Activated CD8-positive, alpha-beta memory T cell treated with anti-CD3 and anti-CD28 coated beads, Interleukin-2, amount 10 ng/mL, durations not matched to agents 7 days and 5 days (primary cell): ENCODE measurements at places on chromosomes 2 and 18. TPM values are rescaled to one million over a fixed set of nuclear protein-coding genes. Genes with fewer than 3 reads are reported as not detected.
A peak's percentile ranks its signal among the peaks of the same experiment; 100 is the strongest.

The GPR148 gene
- not detected for total RNA-seq

The SLC4A3 gene
- total RNA-seq: not detected

The TRABD2A gene
- total RNA-seq: 30.2 TPM

DNA sequence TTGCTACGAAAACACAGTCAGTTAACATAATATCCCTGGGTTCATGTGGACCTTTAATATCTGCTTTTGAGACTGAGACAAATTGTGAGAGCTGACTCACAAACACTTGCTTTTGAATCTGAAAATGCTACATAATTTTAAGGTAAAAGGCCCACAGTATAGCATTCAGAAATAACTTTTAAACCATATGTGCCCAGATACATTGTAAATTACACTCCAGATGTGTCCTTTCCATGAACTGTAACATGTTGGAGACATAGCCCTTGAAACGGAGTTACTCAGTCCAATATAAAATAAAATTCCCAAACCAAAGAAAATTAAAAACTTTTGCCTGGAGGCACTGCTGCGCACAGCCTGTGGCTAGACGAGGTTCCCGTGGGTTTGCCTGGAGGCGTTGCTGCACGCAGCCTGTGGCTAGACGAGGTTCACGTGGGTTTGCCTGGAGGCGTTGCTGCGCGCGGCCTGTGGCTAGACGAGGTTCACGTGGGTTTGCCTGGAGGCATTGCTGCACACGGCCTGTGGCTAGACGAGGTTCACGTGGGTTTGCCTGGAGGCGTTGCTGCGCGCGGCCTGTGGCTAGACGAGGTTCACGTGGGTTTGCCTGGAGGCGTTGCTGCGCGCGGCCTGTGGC lies 131.9 kb upstream of the ALKAL2 start:
- no peaks in the 10 kb centered on the region for H3K36me3 ChIP-seq
- no peak for DNase-seq
- H3K4me3 ChIP-seq: no peak overlapping the region
- H3K4me1 ChIP-seq: peaks cover 5% of the 10 kb centered on the region
- H3K27ac ChIP-seq: no peak overlapping the region

DNA sequence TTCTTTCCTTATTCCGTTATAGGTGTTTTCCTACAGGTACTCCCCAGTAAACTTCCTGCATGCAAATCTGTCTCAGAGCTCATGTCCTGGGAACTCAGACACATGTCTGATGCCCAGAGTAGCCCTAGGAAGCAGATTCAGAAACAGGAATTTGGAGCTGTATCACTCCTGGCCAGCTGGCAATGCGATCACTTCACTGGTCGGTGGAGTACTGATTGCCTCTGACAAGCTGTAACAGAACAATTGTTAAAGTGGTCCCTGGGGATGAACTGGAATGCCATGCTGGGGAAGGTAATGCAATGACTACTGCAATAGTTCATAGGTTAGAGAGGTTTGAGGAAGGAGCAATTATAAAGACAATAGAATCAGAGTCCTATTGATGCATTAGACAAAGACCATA lies 131.6 kb upstream of the DOCK10 start:
- H3K27me3 ChIP-seq: peaks cover 2% of the 10 kb centered on the region
- no peak for DNase-seq
- H3K36me3 ChIP-seq: no peaks in the 10 kb centered on the region
- H3K4me1 ChIP-seq: no peaks in the 10 kb centered on the region
- H3K4me3 ChIP-seq: no peak overlapping the region

GRCh38 chr2:232448304-232448690 lies 7.7 kb upstream of the ALPI start:
- peaks cover 5% of the 10 kb centered on the region for H3K4me1 ChIP-seq
- peaks cover 3% of the 10 kb centered on the region for H3K27me3 ChIP-seq
- H3K36me3 ChIP-seq: no peaks in the 10 kb centered on the region
- DNase-seq: peak; percentile 27

GRCh38 chr2:14433946-14434495 lies 198.5 kb upstream of the LRATD1 start:
- H3K4me1 ChIP-seq: no peaks in the 10 kb centered on the region
- H3K4me3 ChIP-seq: no peak overlapping the region
- no peaks in the 10 kb centered on the region for H3K36me3 ChIP-seq
- H3K27ac ChIP-seq: no peak overlapping the region
- DNase-seq: no peak
- no peaks in the 10 kb centered on the region for H3K27me3 ChIP-seq

DNA sequence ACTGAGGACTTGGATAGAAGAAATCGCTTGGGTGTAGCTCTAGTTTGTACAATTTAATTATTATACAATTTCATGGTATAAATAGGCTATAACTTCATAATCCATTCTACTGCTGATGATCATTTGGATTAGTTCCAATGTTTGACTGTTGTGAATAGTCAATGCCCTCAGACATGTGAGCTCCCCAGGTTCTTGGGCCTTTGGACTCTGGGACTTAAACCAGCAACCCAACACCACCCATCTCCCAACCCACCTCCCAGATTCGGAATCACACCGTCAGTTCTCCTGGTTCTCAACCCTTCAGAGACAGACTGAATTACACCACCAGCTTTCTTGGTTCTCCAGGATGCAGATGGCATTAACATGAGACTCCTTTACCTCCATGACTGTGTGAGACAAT lies 84.6 kb upstream of the DNMT3A start:
- no peaks in the 10 kb centered on the region for H3K27me3 ChIP-seq
- H3K36me3 ChIP-seq: peaks cover 5% of the 10 kb centered on the region
- no peak overlapping the region for H3K27ac ChIP-seq
- DNase-seq: no peak
- peaks cover 2% of the 10 kb centered on the region for H3K4me1 ChIP-seq
- H3K4me3 ChIP-seq: no peak overlapping the region

DNA sequence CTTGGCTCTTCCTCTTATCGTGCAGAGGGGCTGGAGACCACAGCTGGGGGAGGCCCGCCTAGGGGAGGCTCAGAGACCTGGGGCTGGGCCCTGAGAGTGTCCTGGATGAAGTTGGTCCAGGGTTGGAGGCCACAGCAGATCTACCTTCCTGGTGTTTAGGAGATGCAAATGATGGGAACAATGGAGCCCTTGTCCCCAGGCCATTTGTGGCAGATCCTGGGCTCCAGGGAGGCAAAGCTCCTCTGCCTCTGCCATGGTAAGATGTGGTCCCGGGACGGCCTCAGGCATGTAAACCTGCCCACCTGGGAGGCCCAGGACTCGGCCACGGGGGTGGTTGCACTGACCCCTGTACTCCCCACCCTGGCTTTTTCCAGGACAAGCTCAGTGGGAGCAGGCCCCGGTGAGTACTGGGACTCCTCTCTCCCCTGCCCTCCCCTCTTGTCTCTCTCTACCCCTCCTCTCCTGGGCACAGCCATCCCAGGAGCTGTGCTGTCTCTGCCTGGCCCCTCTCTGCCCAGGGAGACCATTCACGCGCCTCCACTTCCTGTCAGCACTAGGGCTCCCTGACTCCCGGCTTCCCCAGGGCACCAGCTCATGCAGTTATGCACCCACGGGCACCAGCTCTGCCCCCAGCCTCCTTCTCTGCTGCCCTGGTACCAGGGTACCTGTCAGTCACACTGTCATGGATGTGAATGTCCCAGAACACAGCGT lies 10.9 kb downstream of the SH2D6 start:
- no peaks in the 10 kb centered on the region for H3K27me3 ChIP-seq
- no peak for DNase-seq
- no peak overlapping the region for H3K4me3 ChIP-seq
- H3K27ac ChIP-seq: no peak overlapping the region
- no peaks in the 10 kb centered on the region for H3K4me1 ChIP-seq

DNA sequence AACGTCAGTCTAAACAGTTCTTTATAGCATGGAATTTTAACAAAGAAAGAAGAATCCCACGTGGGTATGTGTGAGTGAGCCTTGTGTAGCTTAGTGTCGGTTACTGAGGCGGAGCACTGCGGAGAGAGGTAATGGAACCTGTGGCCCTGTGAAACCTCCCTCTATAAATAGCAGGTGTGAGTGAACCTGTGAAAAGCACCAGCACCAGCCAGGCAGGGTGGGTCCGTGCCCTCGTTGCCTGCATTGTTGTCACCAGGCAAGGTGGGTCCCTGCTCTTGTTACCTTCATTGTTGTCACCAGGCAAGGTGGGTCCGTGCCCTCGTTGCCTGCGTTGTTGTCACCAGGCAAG lies 4.7 kb downstream of the CTDP1 start:
- no peaks in the 10 kb centered on the region for H3K27me3 ChIP-seq
- no peak overlapping the region for H3K27ac ChIP-seq
- peaks cover 43% of the 10 kb centered on the region for H3K36me3 ChIP-seq
- H3K4me3 ChIP-seq: no peak overlapping the region
- peaks cover 67% of the 10 kb centered on the region for H3K4me1 ChIP-seq
